ENCODE measurements at places on chromosomes 4 and X. TPM values are rescaled to one million over a fixed set of nuclear protein-coding genes. Genes with fewer than 3 reads are reported as not detected.

DNA sequence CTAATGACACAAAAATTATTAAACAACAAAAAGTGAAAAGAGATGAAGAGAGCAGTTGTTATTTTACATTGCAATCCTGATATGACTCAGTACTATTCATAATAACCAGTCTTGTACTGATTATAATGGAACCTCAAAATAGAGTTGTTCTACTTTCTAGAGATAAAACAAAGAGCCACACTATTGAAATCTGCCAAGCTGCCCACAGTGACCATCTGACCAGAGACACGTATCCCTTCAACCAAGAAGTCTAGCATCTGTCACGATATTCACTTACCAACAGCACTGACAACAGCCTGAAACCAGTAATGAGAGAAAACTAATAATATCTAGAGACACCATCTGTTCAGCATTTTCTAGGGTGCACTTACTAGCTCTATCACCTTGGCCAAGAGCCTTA, 466.7 kb downstream of the NKX6-1 start:
- no peak for DNase-seq

TXK gene
- 0.71 TPM for total RNA-seq

GRCh38 chr4:1033840-1034551, 22.6 kb downstream of the FGFRL1 start:
- DNase-seq = peak; percentile 53

DNA sequence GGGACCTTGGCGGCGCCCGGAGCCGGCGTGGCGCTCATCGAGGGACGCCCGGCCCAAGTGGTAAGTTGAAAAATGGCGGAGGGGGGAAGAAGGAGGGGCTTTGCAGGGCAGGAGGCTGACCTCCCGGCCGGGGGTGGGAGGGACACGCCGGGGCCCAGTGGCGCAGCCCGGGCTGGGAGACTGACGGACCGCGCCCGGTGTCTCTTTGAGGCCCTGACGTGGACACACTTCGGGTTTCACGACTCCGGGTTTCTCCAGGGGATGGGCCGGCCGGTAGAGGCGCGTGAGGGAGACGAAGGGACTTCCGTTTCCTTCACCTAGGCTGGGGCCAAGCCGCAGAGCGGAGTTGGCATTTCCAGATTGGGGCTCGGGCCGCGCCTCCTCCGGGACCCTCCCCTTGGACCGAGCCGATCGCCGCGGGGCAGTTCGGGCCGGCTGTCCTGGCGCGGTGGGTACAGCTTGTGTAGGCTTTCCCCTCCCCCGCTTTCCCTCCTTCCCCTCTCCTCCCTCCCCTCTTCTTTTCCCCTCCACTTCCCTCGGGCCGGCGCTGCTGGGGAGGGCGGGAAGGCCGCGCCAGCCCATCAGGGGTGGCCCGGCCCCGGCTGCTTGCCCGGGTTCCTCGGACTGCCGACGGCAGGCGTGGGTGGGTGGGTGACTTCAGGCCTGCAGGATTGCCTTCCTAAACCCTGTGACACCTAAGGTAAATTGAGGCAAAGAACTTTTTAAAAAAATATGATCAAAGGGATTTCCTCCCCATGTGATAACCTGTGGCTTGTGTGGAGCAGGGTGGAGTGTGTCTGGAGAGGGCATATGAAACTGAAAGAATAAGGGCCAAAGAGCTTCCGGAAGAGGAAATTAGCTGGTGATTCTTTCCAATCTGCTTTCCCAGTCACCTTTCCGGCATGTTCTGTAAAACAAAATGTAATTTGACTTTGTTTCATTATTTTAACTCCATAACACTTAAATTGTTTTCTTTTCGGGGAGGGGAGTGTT, at the start of gene XIAP:
Gene XIAP, plus strand, starts transcription at position 208 of the 993 bp plus-strand sequence. CDS start 25,610 bp downstream, outside the sequence.
- peak; percentile 82 for DNase-seq

COX7B2 gene
- not detected for total RNA-seq

DNA sequence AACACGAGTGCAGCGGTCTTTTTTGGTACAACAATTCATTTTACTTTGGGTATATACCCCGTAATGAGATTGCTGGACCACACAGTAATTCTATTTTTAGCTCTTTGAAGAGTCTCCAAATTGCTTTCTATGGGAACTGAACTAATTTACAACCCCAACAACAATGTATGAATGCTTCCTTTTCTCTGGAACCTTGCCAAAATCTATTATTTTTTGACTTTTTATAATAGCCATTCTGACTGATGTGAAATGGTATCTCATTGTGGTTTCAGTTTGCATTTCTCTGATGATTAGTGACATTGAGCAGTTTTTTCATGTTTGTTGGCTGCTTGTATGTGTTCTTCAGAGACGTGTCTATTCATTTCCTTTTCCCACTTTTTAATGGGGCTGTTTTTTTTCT, 240.8 kb downstream of the STK32B start:
- DNase-seq = no peak

DNA sequence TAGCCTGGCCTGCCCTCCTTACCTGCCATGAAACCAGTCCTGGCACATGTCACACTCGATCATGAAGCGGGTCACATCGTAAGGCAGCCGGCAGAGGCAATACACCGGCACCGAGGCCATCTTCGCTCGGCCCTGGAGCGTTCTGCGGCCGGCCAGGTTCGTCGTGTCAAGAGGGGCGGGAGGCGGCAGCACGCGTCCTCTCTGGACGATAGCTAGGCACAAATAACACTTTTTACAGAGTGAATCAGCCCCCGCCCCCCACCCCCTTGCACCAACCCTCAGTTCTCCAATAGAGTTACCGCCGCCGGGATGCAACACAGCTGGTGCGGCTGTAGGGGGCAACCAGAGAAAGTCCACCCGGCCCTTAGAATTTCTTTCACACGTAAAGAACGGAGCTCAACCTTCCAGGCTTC, 1.7 kb downstream of the PHF8 start:
- DNase-seq = peak; percentile 25

GRCh38 chr4:40825014-40825838, 75.5 kb downstream of the NSUN7 start:
- DNase-seq = no peak

DNA sequence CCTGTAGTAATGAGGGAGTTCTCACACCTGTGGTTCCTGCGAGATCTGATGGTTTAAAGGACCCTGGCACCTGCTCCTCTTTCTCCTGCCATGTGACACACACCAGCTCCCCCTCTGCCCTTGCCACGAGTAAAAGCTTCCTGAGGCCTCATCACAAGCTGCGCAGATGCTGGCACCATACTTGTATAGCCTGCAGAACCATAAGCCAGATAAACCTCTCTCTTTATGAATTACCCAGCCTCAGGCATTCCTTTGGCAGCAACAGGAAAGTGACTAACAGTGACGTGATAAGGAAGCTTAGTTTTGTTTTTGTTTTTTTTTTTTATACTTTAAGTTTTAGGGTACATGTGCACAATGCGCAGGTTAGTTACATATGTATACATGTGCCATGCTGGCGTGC, 130.9 kb downstream of the AFAP1 start:
- DNase-seq = no peak

DNA sequence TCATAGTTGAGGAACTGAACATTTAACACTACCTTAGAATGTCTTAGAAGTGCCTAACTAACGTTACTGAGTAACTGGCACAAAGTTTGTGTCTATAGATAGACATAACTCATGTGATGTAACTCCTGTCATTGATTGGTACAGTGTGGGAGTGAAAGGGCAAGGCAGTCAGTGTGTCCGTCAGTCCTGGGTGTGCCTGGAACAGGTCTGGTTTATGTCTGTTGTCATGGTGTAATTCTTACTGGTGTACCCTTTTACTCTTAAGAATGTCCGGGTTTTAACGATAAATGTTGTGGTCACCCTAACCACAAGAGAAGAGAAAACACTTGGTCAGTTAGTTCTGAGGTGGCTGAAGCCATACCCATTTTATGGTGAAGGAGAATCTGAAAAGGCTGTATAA, 93.1 kb upstream of the ESX1 start:
- no peak for DNase-seq

DNA sequence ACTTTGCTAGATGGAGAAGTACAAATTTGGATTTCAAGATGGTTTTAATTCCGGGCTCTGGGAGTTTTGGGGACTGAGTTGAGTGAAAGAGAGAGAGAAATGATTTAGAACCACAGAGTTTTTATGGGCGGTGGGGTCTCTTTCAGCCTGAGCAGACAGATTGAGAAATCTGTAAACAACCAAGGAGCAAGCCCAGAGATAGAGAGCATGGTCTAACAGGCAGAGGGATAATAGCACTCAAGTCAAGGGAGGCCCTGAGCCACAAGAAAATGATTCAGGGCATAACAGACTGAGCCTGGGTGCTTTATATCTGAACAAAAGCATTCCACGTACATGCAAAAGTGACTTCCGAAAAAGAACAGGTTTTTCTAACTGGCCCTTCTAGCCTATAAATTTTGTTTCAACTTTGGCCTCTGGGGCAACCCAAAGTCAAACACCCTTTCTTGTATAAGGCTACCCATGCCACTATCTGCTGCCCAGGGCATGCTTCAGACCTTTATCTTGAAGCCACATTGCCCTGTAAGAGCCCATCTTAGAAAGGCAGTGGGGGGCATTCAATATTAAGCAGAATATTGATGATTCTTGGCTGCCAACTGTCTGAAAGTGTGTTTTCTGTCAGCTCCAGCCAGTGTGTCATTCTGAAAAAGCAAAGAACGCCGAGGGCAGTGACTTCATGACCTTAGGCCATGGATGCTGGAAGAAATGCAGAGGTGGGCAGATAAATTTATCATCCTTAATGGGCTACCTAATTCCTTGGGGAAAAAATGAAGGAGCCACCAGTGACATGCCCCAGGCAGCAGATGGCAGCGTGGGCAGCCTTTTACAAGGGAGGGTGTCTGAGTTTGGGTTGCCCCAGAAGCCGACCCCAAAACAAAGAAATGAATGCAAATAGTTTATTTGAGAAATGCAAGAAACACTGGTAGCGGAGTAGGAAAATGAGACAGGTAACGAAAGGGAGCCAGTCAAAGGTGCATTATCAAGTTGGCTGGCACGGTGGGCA, 637.6 kb downstream of the MID1IP1 start:
- DNase-seq = no peak

- no peak for DNase-seq
Measured at GRCh38 chr4:185991770-185992169, 77.2 kb upstream of the TLR3 start.

DNA sequence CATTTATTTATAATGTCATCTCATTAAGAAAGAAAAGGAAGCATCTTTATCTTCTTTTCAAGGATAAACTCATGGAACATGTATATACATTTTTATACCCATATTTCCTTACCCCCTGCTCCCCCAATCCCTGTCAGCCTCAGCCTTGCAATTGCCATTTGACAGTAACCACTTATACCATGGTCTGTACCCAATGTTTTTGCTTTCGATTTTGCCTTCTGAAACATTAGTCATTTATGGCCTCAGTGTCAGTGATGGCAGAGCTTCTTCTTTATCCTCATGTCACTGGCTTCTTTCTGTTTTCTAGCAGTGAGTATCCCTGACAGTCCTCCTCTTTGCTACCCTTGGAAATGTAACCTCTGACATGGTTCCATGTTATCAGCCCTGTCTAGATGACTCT, 228.4 kb downstream of the SPRY1 start:
- DNase-seq = no peak

DNA sequence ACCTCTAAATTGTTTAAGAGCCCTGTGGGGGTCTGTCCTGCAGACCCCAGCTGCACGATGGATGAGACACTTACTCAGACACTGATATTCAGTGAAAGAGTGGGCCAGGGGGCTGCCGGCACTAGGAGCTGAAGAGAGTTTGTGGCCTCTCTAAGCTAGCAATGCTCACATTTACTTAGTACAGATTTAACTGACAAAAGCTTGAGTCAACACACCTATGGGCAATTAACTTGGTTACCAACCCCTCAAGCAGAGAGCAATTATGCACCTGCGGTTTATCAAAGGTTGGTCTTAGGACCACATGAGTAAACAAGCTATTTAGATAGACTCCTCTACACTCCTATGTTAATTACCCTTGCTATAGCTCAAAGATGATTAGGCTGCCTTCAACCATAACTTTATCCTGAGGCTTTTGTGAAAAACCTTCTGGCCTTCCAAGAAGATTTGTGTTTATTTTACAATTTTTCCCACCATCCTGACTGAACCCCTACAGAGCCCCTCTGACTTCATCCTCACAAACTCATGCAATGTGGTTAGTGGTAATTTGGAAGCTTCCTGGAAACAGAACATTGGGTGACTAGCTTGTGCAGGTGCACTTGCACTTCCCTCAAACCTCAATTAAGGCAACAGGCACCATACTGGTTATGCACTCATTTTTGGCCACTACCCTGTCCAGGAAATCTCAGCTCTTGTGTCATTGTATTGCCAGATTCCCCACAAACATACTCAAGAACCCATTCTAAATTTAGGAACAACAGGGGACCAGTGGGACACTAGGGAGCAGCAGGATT, 234.4 kb upstream of the ITM2A start:
- no peak for DNase-seq

DNA sequence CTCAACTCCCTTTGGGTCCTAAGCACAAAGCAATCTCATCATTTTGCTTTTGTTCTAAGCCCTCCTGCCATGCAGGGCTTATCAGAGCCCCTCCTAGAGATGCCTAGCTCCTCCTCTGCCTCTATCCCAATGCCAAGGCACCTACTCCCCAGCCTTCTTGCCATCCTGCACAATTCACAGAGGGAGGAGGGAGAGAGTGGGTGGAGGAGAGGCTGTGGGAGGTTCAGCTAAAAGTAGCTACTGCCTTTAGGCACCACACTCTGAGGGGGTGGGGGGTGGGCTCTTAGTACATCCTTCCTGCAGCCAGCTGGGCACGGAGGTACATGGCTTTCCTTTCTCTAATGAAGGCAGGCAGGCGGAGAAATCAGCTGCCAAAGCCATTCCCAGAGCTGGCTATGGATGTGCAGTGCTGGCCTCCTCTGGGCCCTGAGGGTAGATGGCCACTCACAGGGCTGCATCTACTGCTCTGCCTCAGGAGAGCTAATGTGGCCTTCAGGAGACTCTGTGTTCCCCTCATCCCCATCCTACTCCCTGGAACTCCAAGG, 40.1 kb downstream of the ARHGEF9 start:
- no peak for DNase-seq

GRCh38 chrX:20971250-20971649, 403.0 kb upstream of the CNKSR2 start:
- no peak for DNase-seq

DNA sequence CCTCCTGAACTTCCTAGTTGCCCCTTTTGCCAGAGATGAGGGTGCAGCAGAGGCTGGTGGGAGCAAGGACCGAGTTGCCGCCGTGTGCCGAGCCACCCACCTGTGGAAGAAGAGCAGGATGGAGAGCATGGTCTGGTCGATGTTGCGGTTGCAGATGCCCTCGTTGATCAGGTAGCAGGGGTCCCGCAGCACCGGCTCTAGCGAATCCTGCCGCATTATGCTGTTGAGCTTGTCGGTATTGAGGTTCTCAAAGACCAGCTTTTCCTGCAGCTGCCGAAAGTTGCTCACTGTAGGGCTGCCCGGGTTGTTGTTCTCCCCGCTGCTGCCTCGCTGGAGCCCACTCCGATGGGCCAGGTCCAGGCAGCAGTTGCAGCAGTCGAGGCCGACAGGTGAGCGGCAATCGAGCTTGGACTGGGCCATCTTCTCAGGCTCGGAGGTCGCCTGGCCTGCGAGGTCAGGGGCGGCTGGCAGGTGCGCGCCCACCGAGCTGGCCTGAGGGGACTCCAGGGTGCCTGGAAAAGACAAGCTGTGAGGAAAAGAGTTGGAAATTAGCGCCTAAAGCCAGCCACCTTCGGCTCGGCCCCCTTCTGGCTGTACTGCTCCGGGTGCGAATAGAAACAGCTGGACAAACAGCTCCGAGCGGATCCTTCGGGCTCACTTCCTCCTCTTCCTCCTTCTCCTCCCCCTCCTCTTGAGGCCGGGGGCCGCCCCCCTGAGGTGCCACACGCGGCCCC, 420 bp downstream of the TSC22D3 start:
- DNase-seq = no peak

- peak; percentile 81 for DNase-seq
Measured at GRCh38 chrX:46573331-46573891, at the start of gene CHST7. Gene CHST7, plus strand, starts transcription at chrX:46573765. Its CDS starts 167 bp downstream, at chrX:46573932.

GRCh38 chr4:7910952-7911578, 28.6 kb downstream of the AFAP1 start:
- DNase-seq = no peak

All from left ventricle myocardium inferior (tissue), 1 donor.